ENCODE measurements at places on chromosomes 4 and X.

DNA sequence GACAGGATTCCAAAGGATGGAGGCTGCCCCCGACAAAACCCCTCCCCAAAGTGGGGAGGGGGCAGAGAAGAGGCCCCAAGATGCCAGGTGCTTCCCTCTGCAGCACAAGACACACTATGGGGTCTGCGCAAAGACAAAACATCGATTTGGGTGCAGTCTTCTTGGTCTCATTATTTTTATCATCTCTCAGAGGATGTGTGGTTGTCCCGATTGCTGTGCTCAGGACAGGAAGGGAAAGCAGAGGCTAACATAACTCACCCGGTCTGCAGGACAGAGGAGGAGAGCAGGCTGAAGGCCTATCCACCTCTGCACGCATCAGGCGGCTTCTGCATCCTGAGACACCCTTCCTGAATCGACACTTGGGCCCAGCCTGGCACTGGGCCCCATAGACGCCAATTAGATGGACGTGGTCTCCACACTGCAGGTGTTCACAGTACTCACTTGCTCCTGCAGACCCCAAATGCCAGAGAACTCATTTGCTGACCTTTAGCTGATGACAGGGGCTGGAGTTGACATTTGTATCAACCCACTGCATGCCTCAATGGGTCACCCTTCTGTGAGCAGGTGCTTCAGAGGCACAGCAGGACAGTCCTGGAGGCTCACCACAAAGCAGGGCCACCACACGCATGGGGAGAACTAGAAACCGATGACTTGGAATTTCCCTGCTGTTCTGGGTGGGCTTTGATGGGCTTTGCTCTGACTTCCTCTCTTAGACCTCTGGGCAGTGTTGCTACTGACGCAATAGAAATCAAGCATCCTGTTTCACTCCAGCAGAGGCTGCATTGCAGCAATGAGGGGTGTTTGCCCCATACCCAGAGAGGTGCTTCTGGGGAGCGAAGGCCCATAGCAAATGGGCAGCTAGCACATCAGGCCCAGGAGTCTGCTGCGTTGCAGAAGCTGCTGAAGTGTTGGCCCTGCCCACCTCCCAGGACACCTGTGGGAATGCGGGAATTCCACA, 96.3 kb upstream of the ENPP6 start:
- no peak for DNase-seq

DNA sequence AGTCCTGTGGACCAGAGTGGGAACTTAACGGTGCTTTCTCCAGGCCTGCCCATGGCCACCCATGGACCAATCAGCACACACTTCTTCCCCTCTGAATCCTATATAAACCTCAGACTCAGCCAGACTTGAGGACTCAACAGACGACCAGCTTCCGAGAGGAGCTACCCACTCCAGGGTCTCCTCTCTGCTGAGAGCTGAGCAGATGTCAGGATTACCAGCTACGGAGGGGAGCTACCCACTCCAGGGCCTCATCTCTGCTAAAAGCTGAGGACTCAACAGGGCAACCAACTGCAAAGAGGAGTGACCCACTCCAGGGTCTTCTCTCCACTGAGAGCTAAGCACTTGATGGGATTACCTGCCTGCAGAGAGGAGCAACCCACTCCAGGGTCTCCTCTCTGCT, 80.0 kb upstream of the DDX60 start:
- no peak for DNase-seq

- no peak for DNase-seq
These were observed 33.5 kb upstream of the SPANXD start for GRCh38 chrX:141732031-141732430.

- DNase-seq = peak; percentile 47
These were observed 6.7 kb upstream of the PPID start for GRCh38 chr4:158729716-158730559.

- DNase-seq = no peak
These were observed 111.2 kb upstream of the ZNF827 start for GRCh38 chr4:146049802-146050201.

DNA sequence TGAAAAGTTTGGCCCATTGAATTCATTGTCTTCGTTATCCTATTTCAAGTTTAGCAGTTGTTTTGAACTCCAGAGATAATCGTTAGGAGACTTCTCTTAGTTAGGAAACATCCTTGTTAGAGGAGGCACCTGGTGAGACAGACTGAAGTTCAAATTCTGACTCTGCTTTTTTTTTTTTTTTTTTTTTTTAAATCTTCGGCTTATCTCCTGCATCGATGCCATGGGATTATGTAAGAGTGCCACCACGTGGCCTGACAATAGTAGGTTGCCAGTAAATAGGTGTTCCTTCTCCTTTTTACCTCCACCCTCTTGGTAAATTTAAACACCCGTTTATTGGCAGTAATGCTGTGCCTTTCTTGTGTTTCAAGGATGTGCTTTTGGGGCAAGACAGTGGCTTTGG, 149.3 kb downstream of the SOWAHB start:
- no peak for DNase-seq

DNA sequence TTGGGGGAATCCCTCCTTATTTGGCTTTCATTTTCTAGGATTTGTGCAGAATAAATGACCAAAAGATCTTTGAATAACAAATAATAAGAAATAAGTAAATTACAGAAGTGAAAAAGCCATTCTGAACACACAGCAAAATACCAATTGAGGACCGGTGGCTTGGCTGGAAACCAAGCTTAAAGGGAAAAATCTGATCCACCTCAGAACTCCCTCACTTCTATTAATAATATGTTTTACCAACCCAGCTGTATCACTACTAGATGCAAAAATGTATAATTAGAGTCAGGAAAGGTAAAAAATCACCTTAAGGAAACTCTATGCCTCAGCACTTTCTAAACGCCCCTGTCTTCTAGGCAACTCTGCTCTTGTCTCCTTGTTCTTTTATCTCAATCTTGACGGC, 77.3 kb downstream of the TSPAN5 start:
- DNase-seq = no peak

DNA sequence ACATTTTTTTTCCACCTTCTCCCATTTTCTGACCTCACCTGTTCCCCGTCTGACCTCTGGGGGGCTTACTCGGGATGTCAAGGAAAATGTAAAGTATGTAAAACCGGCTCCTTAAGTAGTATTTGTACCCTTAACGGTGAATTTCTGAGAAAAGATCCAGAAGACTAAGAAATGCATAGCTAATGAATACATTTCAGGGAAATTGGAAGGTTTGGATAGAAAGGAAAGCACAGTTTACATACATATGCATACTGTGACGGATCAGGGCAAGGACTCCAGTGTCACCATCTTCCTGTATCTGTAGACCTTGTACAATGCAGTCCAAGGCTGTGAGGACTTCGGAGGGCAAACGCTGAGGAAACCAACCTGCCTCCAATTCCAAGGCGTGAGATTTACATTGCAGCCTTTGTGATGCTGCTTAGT, 2185.9 kb upstream of the TENM3 start:
- no peak for DNase-seq

GRCh38 chrX:103687073-103687695, 685 bp upstream of the MORF4L2 start:
- peak; percentile 82 for DNase-seq

DNA sequence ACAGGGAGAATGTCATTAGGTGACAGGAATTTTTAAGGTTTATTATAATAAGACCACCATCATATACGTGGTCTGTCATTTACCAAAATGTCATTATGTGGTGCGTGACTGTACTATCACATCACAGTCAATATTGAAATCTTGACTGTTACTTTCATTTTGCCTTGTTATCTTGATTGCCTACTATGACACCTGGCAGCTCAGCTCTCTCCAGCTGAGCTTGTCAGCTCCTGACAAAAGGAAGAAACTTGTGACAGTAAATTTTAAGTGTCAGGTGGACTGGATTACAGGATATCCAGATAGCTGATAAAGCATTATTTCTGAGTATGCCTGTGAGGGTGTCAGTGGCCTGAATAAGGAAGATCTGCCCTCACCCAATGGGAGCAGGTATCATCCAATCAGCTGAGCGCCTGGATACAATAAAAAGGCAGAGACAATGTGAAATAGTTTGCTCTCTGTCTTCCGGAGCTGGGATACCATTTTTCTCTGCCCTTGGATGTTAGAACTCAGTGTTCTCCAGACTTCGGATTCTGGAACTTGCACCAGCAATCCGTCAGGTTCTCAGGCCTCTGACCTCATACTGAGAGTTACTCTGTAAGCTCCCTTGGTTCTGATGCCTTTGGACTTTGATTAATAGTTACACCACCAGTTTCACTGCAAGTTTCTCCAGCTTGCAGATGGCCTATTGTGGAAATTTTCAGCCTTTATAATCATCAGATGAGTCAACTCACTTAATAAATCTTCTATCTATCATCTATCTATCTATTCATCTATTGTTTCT, 1454.7 kb upstream of the IGFBP7 start:
- no peak for DNase-seq

- no peak for DNase-seq
These were observed 21.5 kb downstream of the JADE1 start for GRCh38 chr4:128830906-128831503.

DNA sequence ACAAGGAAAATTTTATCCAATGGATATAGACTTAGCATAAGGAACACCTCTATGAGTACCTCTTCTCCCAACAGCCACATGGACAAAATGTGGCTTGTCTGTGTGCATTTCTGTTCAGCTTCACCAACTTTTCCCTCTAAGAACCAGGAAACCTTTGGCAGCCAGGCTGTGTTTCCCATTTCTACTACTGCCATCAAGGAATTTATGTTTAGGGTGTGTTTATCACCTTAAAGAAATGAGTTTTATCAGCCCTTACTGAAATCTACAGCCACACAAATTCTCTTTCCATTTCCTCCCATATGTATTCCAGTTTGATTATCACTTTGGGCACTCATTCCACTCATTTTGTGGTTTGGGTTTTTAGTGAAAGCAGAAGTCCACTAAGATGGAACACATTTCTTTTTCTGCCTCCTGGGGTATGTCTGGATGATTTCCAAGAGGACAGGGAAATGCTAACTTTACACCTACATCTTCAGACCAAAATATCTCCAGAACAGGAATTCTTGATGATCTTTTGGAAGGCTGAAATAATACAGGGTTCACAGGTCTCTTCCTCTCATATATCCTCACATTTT, 82.6 kb upstream of the MAOA start:
- no peak for DNase-seq

GRCh38 chr4:825063-825970, 612 bp downstream of the CPLX1 start:
- DNase-seq = no peak

- DNase-seq = no peak
These were observed 94.4 kb downstream of the NHSL2 start for GRCh38 chrX:72005046-72005445.

DNA sequence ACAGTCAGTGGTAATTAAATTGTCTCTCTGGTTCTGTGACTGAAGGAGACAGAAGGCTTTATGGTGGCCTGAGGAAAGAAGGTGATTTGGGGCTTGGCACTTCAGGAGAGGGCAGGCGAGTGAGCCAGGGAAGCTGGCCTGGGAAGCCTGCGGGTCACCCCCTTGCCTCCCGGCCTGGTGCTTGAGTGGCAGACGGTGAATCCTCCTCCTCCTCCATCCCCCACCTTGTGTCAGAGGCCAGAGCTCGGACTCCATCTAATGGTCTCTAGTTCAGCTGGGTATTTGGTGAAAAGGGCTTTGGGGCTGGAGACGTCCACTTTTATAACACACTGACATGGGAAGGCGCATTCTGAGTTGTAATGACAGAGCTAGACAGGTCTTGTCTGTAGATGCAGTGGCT, 8.7 kb downstream of the TMEM187 start:
- DNase-seq = no peak

DNA sequence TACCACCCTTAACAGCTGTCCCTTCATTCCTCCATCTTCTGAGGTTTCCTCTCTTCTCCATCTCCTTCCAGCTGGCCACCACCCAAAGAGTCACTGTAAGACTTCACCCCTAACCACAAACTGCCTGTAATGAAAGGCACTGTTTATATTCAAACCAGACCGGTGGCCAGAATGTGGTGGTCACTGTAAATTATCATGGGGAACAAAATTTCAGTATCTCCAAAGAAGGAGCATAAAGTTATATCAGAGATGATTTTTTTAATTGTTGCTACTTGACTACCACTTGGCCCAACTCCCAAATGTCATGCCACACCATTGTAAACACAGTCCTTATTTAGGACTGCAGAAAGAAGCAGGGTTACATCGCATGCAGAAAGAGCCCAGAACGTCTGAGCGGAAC, 44.8 kb downstream of the SMARCA1 start:
- DNase-seq = no peak

GRCh38 chrX:22399437-22400192, 126.9 kb downstream of the CBLL2 start:
- DNase-seq = no peak

GRCh38 chrX:77447653-77448569, 722 bp downstream of the FGF16 start:
- DNase-seq = no peak

DNA sequence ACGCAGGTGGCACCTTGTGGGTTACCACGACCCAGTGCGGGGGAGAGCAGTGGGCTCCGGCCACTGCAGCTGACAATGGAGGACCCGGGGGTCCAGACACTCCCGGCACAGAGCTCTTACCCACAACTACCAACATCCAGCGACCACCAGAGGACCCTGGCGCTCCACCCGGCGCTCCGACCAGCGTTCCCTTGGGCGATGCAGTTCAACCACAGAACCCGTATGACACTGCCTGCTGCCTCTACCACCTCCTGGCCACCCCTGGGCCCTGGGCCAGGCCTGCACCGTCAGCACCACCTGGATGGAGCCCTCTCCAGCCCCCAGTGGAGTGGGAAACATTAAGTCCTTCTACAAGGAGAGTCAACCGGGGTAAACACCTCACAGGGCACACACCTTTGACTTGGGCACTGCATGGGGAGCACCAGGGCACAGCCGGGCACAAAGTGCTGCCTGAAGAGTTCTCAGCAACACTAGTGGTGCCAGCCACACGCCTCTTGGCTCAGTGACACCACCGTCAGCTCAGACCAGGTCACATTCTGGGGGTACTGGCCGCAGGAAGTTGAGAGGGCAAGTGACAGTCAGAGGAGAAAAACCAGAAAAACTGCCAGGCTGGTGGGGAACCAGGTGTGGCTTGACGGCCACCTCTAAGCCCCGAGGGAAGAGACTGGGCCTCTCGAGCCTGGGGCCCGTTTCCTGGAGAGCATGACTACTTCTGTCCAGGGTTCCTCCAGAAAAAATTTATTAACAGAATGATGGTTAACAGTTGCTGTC, 2.6 kb downstream of the CTBP1 start:
- no peak for DNase-seq

GRCh38 chr4:38805530-38806145, 1.0 kb upstream of the TLR1 start:
- DNase-seq = no peak

- DNase-seq = no peak
These were observed 189.5 kb downstream of the GASK1B start for GRCh38 chr4:157983300-157983699.

- DNase-seq = no peak
These were observed 5.5 kb downstream of the ZNF827 start for GRCh38 chr4:145933134-145933533.

- no peak for DNase-seq
These were observed 391.0 kb upstream of the DIPK2B start for GRCh38 chrX:45591650-45592049.

GRCh38 chr4:15914291-15914690, 24.2 kb downstream of the FGFBP1 start:
- no peak for DNase-seq

- DNase-seq = no peak
These were observed 32.2 kb downstream of the UNC5C start for GRCh38 chr4:95516528-95517017.

GRCh38 chr4:53576676-53577372, 14.5 kb downstream of the LNX1 start:
- DNase-seq = no peak

GRCh38 chr4:96698831-96699230, 858.9 kb downstream of the PDHA2 start:
- no peak for DNase-seq

GRCh38 chr4:119008761-119009160, 120.1 kb downstream of the SYNPO2 start:
- no peak for DNase-seq
